ENCODE measurements at places on chromosomes 7 and 10.

GRCh38 chr7:140144821-140145220, 32.0 kb downstream of the KDM7A start:
- no peak for DNase-seq

DNA sequence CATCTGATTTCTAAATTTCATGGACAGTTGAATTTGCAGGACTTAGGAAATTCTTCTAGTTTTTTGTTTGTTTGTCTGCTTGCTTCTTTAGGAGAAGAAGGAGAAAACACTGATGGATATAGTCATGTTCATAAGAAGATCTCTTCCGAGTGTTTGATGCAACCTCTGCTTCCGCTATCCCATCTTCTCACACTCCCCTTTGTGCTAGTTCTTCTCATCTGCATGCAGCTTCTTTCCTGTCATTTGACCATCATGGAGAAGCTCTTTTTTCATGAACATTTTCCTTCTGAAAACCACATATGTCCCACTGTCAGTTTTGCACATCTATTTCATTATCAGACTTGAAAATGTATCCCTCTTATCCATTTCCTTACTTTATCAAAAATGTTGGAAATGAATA, 346.9 kb upstream of the PRKCQ start:
- DNase-seq = no peak

DNA sequence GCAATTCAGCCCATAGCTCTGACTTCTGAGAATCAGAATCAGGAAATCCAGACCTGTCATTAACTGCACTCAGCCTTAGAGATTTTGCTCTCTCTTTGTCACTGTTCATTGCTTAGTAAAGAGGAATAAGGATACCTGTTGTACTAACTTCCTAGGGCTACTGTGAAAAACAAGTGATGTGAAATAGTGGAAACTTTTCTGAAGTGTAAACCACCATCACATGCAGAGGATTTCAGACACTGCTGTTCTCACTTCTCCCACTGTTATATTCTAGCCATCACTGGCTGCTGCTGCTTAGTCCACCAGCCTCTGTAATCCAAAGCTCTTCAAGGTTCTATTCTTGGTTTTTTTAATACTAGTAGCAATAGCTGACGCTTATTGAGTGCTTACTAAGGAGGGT, 129.6 kb upstream of the CCDC6 start:
- no peak for DNase-seq

- DNase-seq = peak; percentile 25
These were observed 82.0 kb upstream of the GTF2IRD1 start for GRCh38 chr7:74371381-74372341.

DNA sequence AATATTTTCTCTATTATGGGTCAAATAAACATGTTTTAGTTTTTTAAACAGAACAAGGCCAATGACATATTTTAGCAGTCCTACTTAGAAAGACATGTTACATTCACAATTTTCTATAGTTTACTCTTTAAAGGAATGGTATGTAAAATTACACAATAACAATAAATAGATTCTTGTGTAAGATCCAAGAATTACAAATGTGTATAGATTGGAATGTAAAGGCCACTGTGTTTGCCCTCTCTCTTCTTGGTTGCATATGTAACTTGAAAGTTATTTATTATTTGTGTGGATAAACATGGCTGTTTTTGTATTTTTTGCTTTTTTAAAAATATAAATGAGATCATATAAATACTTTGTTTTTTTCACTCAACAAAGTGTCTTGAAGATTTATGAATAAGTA, 979.3 kb upstream of the CELF2 start:
- no peak for DNase-seq
